ENCODE measurements at places on chromosomes 2 and 18. TPM values are rescaled to one million over a fixed set of nuclear protein-coding genes. Genes with fewer than 3 reads are reported as not detected.

Gene TGFA
- 2.8 TPM for polyA plus RNA-seq

Gene PPP1R1C
- polyA plus RNA-seq: 0.24 TPM

Gene B3GNT7
- polyA plus RNA-seq: 1.4 TPM

Gene LIPG
- polyA plus RNA-seq: 0.11 TPM

GRCh38 chr2:17752892-17753802 is 463 bp downstream of the SMC6 start:
- DNase-seq: no peak

- DNase-seq: no peak
These were observed 34.7 kb downstream of the SPOPL start for GRCh38 chr2:138536302-138536701.

DNA sequence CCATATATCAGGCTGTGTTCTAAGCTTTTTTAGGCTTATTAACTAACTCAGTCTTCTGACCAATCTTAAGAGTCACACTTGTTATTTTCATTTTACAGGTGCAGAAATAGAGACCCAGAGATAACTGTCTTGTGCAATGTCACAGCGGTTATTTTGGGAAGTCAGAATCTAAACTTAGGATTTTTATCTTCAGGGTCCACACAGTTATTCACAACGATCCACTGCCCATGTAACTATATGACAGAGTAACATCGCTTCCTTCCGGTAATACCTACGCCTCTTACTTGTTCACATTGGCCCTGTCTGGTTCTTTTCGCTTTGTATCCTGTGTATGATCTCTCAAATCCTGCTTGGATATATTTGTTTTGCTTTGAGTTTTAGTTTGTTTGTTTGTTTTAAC is 631.7 kb downstream of the LRP1B start:
- DNase-seq: no peak

- no peak for DNase-seq
These were observed 31.5 kb downstream of the ACSL3 start for GRCh38 chr2:222892321-222892720.

DNA sequence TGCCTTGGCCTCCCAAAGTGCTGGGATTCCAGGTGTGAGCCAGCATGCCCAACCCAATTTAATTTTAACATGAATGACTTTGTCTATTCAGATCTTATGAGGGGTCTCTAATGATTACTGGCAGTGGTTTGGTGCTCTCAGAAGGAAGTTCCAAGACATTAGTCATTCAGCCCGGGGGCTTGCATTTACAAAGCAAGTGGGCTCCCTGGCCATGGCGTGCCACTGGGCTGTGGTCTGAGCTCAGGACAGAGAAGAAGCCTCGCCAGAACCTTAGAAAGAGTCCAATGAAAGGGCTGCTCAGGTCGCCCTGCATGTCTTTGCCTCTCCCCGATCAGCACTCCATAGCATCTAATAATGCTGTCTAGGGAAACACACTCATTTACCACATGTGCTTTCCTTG is 182.6 kb upstream of the CHAC2 start:
- no peak for DNase-seq

All from spleen (tissue), 13 donors.